ENCODE measurements at places on chromosomes 16 and 17.

DNA sequence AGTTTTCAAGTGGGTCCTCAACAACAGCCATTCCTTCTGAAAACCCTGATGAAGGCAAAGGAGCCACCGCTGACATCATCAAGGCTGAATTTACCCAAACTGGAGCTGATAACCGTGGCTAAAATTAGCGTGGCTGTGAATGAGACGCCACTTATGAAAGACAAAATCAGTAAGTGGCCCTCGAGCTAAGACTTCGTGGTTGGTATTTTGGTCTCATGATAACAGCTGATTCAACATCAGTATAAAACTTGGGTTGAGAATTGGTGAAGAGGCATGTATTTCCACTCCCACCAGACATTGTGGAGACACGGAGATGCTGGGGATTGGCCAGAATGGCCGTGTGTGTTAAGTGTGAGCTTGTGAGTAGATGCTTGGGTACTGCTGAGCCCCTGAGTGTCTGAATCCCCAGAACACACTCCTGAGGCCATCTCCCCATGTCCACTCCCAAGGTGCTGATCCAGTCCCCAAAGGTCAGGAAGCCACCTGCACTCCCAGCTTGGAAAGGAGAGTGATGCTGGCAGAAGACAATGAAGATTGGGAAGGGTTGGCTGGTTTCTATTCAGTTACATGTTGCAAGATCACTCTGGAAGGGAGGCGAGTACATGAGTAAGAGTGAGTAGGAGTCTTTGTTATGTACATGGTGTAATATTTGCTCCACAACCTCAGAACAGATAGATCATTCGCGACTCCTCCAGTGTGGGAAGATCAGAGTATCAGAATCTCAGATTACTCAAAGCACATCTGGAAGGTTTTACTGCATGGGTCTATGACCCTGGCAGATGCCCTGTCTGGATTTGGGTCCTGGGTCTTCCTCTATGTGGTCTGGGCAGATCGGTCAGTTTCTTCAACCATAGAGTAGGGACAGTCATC, 207.7 kb downstream of the HS3ST3A1 start:
- no peak for DNase-seq

DNA sequence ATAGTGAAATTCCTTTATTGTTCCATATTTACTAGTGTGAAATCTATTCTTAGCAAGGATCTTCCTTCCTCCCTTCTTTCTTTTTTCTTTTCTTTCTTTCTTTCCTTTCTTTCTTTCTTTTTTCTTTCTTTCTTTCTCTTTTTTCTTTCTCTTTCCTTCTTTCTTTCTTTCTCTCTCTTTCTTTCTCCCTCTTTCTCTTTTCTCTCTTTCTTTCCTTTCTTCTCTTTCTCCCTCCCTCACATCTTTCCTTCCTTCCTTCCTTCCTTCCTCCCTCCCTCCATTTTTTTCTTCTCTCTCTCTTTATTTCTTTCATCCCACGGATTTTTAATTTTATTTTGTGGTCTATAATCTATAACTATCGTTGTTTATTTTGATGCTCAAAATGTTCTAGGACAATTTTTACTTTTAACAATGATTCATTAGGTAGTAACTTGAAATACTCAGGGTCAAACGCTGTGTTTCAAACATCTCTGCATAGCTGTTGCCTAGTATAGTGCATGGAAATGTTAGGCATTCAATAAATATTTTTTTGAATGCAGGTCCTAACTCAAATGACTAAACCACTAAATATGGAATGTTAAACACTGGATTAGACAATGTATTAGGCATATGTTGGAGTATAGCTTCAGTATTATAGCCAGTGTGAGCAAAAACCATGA, 178.3 kb downstream of the MAP2K6 start:
- no peak for DNase-seq

GRCh38 chr17:30832438-30833124, 815 bp downstream of the ATAD5 start:
- DNase-seq: no peak

- no peak for DNase-seq
Observed at GRCh38 chr17:32516940-32517701, 30.3 kb downstream of the CDK5R1 start.

- no peak for DNase-seq
Observed at GRCh38 chr16:29812754-29813643, 1.0 kb downstream of the PRRT2 start.

GRCh38 chr17:38469875-38470274, 41.6 kb downstream of the ARHGAP23 start:
- no peak for DNase-seq

DNA sequence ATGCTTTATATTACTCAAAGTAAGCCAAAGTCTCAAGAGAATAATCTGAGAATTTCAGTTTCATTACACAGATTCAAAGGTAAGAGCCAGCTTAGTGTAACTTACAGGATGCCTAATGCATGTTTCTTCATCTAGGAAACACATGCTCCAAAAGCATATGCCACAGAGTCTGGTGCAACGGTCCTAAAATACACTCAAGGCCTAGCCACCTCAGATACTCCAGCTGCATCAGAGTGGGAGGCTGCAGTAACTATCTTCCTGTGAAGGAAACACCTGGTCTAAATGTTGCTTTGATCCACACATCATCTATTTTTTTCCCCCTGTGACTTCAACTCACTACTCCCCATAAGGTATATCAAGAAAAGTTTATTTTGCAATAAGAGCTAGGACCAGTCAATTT, 51.6 kb upstream of the CORO6 start:
- no peak for DNase-seq

DNA sequence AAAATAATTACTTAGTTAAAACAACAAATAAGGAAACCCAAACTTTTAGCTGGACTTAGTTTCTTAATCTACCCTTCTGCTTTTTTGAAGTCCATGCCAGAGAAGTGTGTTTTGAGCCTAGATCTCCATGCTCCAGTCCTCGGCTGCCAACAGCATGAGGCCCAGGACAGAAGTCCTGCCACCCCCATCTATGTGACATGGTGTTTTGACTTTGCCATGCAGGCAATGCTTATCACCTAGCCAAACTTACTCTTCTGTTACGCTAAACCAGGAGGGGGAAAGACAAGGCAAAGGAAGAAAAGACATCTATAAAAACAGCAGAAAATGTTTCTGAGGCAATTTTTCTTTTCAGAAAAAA, 119.5 kb downstream of the PARN start:
- no peak for DNase-seq

DNA sequence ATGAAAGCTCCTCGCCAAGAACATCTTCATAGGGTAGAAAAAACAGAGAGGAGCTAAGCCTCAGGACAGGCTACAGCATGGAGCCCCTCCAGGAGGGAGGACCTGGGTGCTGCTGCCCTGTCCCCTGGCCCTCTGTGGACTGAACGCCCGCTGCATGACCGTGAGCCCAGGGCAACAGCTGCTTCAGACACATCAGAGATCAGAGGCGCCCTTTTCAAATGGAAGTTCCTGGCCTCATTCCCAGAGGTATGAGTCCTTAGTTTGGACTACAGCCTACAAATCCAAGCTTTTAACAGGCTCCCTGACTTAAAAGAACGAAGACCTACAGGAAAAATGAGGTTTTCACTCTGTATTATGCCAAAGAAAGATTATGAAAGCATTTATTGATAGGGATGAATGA, 48.5 kb downstream of the ZNF18 start:
- no peak for DNase-seq

- no peak for DNase-seq
Observed at GRCh38 chr16:81582655-81583441, 138.2 kb downstream of the CMIP start.

- no peak for DNase-seq
Observed at GRCh38 chr16:88062341-88063210, 111.3 kb downstream of the BANP start.

DNA sequence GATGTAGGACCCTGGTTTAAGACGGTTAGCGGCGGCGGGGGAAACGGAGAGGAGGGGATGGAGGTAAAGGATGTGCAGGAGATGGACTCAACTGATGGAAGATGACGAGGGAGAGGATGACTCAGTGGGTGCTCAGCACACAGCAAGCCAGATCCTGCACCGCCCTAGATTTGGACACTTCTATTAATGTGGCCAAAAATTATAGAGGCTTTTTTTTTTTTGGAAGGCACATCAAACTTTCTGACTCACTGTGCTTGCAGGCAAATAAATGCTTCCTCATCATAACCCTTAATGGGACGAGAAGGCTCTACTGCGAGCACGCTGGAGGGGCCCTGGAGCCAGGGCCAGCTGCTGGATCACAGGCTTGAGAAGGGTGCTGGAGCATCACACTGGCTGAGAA, 36.0 kb downstream of the RTN4RL1 start:
- DNase-seq: no peak

Data from NCI-H187 treated with DMSO at 0.1 percent for 48 hours (cell line).